ENCODE measurements at places on chromosomes 12 and 14.

DNA sequence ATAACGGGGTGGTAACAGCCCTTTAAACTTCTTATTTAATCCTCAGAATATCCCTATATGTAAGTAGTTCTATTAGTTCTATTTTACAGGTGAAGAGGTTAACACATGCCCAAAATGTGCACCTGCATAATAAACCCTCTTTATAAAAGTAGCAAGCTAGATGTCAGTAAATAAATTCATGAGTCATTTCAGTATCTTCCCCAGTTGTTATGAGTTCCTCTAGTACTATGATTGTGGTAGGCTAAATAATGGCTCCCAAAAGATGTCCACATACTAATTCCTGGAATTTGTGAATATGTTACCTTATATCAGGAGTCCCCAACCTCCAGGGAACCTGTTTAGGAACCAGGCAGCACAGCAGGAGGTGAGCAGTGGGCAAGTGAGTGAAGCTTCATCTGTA, 106.5 kb downstream of the TMTC3 start:
- no peak for DNase-seq

DNA sequence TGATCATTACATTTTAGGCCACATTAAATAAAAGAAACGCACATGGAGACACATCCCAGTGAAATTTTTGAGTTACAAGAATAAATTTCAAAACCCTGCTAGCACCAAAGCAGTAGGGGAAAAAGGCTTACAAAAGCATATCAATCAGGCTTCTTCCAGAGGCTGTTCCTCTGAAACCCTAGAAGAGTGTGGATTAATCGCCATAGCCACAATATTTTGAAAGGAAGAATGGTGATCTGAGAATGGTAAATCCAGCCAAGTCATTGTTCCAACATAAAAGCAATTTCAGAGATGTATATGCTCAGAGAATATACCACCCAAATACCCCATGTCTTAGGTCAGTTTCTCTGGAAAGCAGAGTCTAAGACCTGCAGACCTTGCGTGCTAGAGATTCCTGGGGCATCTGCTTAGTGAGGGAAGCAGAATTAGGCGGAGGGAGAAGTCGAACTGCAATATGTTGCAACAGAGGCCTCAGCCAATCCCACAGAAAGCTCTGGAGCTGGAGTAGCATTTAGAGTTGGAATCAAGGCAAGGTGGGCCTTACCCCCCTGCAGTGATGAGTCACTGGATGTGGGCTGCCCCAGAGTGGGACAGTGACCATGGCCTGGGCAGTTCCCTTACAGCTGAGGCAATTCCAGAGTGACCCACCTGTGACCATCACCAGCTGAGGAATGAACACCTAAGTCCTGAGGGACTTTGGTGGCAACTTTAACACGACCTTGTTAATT, 125.2 kb downstream of the NTF3 start:
- DNase-seq = no peak

DNA sequence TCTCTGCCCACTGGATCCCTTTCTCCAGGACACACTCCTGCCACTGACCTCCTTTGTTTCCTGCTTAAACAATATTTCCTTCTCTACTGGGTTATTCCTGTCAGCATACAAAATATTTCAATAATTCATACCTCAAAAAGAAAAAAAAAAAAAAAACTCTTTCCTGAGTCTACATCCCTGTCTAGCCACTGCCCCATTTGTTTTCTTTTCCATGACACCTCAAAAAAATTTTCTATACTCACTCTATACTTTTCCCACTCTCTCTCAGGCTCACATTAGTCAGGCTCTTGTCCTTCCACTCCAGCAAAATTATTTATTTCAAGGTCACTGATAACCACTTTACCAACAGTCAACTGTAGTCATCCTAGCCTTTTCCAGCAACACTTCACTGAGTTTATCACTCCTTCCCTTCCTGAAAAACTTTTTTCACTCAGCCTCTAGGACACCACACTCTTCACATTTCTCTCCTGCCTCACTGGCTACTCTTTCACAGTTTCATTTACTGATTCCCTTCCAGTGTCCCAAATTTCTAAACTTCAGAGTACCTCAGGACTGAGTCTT, 29.4 kb upstream of the GXYLT1 start:
- DNase-seq = no peak

DNA sequence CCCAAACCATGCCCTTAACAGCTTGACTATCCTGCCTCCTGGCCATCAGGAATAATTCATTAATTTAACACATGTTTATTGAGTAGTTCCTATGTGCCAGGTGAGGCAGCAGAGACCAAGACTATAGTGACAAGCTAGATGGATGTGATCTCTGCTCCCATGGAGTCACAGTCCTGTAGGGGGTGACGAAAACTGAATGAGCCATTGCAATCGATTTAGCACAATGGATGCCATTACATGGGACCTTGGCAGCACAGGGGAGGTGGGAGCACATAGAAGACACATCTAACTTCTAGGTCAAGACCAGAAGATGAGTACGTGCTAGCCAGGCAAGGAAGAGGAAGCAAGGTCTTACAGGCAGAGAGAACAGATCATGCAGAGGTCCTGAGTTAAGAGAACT, 68.7 kb downstream of the NOS1 start:
- no peak for DNase-seq

GRCh38 chr12:110933326-110933974, 13.1 kb upstream of the MYL2 start:
- no peak for DNase-seq
